ENCODE measurements at places on chromosomes 4 and X.

- DNase-seq, result no peak
These were observed 46.0 kb downstream of the UGT2A3 start for GRCh38 chr4:68905598-68905938.

DNA sequence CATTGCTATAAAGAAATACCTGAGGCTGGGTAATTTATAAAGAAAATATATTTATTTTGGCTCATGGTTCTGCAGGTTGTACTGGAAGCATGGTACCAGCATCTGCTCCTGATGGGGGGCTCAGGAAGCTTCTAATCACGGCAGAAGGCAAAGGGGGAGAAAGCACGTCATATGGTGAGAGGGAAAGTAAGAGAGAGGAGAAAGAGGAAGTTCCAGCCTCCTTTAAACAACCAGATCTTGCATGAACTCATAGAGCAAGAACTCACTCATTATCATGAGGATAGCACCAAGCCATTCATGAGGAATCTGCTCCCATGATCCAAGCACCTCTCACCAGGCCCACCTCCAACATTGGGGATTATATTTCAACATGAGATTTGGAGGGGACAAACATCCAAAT, 125.0 kb upstream of the GRPR start:
- DNase-seq, result no peak

GRCh38 chr4:184346682-184347081, 127.7 kb downstream of the IRF2 start:
- no peak for DNase-seq

GRCh38 chr4:185640811-185641675, 105.7 kb upstream of the PDLIM3 start:
- no peak for DNase-seq

- DNase-seq, result no peak
These were observed 7.0 kb upstream of the TMSB4X start for GRCh38 chrX:12967711-12968465.

GRCh38 chr4:113979148-113979904, at the start of gene ARSJ:
Gene ARSJ (minus strand): TSS chr4:113979647. CDS start chr4:113978834, 813 bp downstream.
- DNase-seq, result no peak

GRCh38 chr4:7359400-7360062, 75.2 kb downstream of the PSAPL1 start:
- DNase-seq, result no peak

DNA sequence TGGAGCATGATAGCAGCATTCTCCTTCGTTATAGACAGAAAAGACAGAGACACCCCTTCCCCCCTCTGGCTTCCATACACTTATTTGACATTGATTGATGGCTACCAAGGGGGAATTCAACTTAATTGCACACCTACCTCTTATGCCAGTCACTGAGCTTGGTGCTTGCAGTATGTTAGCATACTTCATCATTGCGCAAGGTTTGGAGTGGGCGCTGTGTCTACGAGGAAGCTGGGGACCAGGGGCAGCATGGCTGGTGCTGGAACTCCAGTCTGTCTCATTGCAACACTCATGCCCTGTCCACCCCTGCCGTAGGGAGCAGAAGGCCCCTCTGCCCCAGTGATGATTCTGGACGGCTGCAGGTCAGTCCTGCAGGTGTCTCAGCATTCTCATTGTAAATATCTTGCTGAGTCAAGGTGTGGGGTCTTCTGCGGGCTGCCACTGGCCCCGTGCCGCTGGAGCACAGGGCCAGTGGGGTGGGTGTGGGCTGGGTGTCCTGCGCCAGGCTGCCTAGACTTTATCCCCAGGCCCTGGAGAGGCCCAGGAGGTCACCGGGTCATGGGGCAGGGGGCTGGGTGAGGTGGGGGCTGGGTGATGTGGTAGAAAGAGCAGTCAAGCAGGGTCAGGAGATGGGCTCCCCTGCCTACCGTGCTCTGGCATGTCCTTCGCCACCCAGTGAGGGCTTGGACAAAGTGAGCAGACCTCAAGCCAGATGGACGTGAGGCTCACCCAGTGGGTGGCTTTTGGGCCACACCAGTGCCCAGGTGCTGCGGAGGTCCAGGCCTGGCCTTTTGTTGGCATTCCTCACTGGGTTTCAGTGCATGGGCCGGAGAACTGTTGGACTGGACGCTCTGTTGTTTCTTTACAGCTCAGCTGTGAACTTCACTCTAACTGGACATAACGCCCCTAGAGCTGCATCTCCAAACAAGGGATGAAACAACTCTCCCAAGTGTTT, 85.5 kb downstream of the PSAPL1 start:
- no peak for DNase-seq

DNA sequence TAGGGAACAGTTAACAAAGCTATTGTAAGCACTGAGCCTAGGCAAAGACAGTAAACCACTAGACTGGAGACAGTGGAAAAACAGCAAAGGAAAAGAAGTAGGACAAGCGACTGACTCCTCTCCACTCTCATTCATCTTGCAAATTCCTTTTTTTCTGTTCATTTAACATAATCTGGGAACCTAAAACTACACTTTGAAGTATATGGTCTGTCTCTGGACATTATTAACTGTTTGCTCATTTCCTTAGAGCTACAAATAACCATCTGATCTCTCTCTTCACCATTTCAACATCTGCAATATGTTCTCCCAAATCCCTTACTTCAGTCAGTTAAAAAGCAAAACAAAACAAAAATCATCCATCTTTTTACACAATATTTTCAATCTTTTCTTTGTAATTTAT, 642 bp downstream of the HMGN5 start:
- DNase-seq, result no peak

DNA sequence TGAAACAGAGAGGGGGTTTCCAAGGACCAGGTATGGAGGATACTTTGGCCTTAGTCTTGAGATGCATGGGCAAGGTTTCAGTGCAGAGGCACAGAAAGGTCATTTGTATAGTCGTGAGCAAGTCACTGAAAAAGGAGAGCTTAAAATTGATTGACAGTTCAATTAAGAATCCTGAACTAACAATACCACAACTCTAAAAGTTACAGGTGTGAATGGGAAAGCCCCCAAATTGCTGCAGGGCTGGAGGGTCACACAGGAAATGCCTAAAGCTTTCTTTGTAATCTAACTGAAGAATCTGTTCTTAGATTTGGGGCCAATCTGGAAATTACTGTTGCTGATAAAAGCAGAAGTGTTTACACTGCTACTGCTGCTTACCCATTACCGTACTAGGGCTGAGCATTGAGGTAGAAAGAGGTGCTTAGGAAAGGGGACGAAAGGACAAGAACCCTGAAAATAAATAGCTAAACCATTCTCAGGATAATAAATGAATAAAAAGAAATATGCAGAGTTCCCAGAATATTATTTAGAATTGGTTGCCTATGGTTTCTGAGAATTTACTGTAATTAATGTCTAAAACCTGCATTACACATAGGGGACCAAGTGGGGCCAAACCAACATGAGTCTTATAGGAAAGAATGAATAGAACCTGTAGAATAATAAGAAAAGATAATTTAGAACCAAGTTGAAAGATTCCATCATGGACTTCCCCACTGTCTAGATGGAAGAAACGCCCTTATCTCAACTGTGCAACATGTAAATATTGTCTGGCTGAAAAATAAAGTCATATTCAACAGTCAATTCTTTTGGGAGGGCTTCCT, 91.9 kb upstream of the PPP1R2C start:
- no peak for DNase-seq

DNA sequence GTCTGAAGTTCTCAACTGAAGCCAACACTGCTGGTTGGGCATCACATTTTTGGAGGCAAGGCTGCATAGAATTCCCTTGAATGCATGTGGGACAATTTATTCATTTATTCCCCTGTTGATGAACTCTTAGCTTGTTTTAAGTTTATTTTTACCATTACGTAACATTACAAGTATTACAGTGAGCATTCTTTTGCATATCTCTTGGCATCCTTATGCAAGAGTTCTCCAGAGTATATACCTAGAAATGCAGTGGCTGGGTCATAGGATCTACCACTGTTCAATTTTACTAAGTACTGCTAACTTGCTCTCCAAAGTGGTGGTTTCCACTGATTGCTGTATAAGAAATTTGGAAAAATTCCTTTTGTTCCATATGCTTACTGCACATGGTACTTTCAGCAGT, 66.5 kb downstream of the UCHL1 start:
- no peak for DNase-seq

DNA sequence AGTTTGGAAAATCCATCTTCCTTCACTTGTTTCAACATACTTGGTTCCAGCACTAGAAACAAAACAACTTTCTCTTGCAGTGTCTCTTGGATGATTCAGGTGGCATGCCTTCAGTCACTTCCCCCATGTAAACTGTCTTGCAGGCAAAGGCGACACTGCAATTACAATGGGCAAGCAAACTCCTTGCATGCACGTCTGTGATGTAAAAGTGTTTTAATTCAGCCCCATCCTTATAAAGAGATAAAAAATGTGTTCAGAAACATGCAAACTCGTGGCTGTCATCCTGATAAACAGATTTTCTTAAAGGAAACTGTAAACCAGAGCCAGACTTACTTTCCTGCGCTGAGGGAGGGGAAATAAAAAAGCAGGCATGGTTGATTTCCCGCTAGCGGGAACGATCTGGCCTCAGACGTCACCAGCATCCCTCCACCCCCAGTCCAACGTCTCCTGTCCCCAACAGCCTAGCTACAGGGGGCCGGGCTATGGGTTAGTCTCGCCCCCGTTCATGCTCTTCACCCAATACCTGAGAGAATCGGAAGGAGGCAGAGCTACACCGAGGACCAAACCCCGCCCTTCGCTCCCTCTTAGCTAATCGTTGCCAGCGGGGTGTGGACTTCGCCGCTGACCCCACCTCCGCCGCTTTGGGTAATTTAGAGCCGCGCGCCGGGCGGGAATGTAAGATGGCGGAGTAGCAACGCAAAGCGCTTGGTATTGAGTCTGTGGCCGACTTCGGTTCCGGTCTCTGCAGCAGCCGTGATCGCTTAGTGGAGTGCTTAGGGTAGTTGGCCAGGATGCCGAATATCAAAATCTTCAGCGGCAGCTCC, at the start of gene PRPS1:
Gene PRPS1 (plus strand): TSS at position 673 of the 824 bp plus-strand sequence. CDS start 119 bp downstream, at position 792.
- DNase-seq, result peak; percentile 87

DNA sequence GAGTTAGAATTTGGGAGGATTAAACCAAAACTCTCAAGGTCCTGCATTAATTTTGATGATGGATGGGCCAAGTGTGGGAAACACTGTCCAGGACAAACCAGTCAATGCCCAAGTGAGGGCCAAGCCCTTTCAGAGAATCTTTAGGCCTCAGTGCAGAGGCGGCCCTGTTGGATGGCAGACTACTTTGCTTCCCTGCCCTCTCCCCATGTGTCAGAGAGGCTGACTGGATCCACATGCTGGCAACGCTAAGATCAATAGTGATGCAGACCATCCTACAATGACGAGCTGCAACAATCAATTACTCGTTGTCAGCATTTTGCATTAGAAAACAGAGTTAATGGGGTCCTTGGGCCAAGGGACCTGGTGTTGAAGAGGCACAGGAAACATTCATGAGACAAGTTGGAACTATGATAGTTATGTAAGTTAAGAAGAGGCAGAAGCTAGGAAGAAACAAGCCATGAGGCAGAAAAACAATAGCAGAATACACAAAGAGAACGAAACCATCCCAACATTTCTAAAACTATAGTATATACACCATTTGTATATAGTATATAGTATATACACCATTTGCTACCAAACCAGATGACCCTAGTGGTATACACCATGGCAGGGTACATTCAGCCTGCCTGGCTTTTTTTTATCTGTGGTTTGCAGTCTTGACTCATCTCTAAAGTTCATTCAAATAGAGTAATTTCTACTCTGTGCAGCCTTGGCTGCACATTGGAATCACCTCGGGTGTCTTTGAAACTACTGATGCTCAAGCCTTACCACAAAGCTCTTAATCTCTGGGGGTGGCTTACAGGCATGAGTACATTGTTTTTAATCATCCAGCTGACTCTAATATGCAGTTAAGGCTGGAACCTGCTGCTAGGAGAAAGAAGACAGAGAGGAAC, 147.7 kb upstream of the GYPA start:
- DNase-seq, result no peak

DNA sequence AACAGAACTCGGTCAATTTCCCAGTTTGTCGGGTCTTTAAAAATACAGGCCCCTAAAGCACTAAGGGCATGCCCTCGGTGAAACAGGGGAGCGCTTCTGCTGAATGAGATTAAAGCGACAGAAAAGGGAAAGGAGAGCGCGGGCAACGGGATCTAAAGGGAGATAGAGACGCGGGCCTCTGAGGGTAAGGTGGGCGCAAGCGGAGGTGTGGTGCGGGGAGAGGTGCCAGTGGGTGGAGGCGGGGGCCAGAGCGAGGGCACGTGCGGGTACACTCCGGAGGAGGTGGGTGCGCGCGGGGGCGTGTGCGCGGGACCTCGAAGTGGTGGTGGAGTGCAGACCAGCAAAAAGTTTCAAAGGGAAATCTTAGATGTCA, 787 bp upstream of the TET2 start:
- DNase-seq, result peak; percentile 45

GRCh38 chr4:22356987-22357596, 158.8 kb downstream of the ADGRA3 start:
- no peak for DNase-seq

GRCh38 chr4:147825451-147826287, 93.8 kb downstream of the ARHGAP10 start:
- DNase-seq, result no peak

DNA sequence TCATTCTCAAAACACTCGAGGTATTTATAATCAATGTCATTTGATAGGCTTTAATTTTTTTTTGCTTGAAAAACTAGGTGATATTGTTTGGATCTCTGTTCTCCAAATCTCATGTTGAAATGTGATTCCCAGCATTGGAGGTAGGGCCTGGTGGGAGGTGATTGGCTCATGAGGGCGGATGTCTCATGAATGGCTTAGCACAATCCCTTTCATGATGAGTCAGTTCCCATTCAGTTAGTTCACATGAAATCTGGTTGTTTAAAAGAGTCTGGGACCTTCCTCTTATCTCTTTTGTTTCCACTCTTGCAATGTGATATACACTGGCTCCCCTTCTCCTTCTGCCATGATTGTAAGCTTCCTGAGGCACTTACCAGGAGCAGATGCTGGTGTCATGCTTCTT, 638.7 kb downstream of the DMD start:
- no peak for DNase-seq

- no peak for DNase-seq
These were observed 6.8 kb downstream of the MMAA start for GRCh38 chr4:145625677-145626622.

DNA sequence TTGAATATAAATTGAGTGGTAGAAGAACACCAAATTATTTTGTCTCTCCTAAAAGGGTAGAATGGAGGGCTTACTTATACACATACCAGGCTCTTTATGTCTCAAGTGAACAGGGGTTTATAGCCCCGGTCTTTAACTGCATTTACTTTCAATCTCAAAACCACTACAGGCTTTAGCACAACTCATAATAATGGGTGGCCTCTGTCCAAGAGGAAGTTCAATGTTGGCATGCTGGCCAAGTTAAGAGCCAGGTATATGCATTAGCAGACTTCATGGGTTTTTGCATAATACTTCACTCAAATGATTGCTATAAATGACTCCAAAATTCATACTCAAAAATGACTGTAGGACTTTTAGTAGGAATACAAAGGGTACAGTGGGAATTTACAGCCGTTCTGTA, 118.5 kb upstream of the OTUD4 start:
- DNase-seq, result no peak

DNA sequence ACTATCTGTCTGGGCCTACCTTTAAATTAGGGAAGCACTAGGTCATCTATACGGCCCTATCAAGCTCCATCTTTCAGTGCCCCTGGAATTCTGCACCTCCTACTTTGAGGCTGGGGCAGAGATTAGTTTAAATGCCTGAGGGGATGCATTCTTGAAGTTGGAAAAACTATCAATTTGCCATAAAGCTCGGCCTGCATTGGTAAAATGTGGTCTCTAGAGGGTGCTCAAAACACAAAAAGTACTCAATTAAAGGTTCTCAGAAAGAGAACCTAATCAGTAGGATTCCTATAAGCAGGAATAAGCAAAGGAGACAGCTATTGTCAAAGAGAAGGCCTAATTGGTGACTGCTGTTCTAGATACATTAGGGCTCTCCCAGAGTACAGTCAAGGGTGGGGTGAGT, 111.7 kb downstream of the AMER1 start:
- DNase-seq, result no peak

GRCh38 chr4:1646690-1647089, 37.4 kb downstream of the FAM53A start:
- DNase-seq, result no peak
